Panc1 (cell line): ENCODE measurements at places on chromosomes 11 and 22. TPM values are rescaled to one million over a fixed set of nuclear protein-coding genes. Genes with fewer than 3 reads are reported as not detected.

DNA sequence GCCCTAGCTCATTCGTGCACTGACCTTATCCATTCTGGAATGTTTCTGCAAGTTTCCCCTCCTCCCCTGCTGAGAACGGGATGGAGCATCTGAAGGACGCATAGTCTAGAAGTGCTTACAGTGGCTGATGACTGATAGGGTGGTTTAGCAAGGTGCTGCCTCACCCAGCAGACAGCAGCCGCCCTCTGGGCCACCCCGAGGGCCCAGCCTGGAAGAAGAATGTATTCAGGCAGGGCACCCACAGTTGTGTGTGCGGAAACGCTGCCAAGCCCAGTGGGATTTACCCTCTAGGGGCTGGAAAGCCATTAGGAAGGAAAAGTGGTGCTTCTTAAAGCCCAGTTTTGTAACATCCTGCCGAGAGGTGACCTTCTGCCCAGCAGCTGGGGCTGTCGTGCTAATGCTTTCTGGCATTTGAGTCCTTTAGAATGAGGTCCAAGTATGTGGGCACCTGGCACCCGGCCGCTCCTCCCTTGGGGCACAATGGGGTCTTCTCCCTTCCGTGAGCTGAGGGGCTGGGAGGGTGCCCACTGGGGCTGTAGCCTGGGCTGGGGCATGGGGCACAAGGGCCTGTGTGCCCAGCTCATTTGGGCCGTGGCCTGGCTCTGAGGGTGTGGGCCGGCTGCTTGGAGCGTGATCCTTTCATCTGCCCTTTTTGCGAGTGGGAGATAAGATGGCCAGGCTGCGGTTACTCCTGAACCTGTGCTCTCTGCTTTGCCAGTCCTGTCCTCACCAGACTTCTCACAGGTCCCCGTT, 14.4 kb downstream of the FBLN1 start:
- DNase-seq = no peak

DNA sequence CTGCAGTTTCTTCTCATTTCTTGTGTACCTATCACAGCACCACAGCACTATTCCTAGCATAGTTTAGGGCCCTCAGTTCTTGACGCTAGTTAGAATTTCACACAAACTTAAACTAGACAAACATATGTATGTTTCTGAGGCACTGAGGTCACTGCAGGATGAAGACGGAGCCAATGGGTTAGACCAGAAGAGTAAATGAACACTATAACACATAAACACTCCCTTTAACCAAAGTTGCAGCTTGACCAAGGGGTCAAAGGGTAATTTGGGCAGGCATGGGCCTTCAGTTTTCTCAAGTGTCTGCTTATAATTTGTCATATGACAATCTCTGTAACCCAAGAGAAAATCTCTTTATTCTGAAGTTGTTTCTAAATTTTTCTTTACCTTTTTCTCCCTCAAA, 12.9 kb upstream of the HBE1 start:
- no peak for DNase-seq

- DNase-seq = no peak
Observed at GRCh38 chr11:71440021-71440755, 8.0 kb downstream of the DHCR7 start.

The NLRP14 gene
- total RNA-seq = 0.08 TPM

The VPS51 gene
- 101 TPM for total RNA-seq

- no peak for DNase-seq
Observed at GRCh38 chr11:34473603-34474169, 35.0 kb downstream of the CAT start.

DNA sequence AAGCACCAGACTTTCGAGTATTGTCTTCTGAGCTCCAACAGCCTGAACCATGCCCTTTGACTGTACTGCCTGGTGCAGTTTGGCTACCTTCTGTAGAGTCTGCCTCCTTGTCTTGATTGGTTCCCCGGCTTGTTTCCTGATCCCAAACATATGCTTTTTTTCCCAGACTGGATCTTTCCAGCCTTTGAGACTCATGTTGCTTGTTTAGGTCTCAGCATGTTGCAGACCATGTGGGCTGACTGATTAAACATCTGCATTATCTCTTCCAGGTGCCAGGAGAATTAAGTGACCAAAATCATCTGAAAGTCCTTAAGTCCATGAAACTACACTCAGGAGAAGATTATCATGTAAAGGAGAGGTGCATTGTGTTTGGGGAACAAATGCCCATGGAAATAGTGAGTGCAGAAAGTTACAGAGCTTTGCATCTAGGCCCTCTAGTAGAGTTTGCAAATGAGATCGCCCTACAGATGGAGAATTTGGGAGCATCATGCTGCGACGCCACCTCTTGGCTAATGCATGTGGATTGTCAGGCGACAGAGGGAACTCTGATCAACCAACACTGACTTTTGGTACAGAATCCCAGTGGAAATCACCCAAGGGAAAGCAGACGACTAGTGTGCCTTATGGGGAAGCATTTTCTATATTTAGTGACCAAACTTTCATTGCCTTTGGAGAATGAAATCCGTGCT, 188.8 kb downstream of the BLID start:
- no peak for DNase-seq

- DNase-seq = peak; percentile 81
Observed at GRCh38 chr11:34263441-34264091, 94.2 kb downstream of the ABTB2 start.

DNA sequence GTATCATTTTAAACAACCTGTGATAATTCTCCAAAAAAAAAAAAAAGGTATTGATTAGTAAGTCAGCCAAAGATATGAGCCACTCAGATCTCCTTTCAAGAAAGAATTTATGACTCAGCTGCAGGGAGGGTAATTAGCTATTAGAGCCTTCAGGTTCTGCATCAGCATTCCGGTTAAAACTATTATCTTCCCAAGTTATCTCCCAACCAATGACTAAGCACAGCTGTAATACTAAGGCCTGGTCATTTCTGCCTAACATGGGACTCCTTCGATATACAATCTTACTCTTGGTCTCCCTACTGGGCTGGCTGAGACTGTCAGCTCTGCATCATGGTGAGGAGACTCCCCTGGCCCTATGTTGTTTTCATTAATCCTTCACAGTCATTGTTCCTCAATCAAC, 60.4 kb downstream of the SBF2 start:
- no peak for DNase-seq

The LIF gene
- total RNA-seq = 34.4 TPM

DNA sequence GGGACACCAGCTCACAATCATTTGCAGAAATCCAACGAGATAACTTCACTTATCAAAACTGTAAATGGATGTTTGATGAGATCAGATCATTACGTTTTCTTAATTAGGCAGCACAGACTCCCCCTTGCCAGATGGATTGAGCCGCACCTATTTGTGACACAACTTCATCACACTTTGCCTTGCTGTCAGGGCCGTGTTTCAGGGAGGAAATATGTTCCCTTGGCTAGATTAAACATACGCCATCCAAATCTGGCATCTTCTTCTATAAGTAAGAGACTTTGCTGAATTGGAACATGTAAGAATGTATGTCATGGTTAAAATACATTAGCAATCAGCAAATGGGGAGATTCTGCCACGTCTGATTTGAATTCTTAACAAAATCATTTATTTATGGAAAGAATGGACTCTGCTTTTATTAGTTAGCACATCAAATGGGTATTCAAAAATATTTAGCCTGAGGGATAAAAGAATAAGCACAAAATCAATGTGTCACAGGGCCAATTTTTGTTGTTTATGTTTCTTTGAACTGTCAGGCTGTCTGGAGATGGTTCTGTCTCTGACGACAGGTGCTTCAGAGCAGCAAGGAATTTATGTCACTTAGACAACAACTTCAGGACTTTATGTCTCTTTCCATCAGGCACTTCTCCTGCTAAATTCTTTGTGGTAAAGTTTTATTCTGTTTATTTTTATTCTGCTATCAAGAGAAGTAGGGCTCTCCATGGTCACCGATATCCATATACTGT, 326.1 kb upstream of the NCAM1 start:
- no peak for DNase-seq

- no peak for DNase-seq
Observed at GRCh38 chr22:30422481-30423300, 2.9 kb upstream of the MTFP1 start.

The IL18BP gene
- 18.2 TPM for total RNA-seq
